Activated T-helper 1 cell treated with anti-CD3 and anti-CD28 coated beads, Interleukin-12 subunit alpha, Interleukin-12 subunit beta, Interleukin-2, Interleukin-4 antibody, amounts not matched to agents 30 ng/mL and 10 ng/mL and 1 ng/mL, durations not matched to agents 14 hours and 24 hours and 36 hours (primary cell): ENCODE measurements at places on chromosomes 1 and 21.

DNA sequence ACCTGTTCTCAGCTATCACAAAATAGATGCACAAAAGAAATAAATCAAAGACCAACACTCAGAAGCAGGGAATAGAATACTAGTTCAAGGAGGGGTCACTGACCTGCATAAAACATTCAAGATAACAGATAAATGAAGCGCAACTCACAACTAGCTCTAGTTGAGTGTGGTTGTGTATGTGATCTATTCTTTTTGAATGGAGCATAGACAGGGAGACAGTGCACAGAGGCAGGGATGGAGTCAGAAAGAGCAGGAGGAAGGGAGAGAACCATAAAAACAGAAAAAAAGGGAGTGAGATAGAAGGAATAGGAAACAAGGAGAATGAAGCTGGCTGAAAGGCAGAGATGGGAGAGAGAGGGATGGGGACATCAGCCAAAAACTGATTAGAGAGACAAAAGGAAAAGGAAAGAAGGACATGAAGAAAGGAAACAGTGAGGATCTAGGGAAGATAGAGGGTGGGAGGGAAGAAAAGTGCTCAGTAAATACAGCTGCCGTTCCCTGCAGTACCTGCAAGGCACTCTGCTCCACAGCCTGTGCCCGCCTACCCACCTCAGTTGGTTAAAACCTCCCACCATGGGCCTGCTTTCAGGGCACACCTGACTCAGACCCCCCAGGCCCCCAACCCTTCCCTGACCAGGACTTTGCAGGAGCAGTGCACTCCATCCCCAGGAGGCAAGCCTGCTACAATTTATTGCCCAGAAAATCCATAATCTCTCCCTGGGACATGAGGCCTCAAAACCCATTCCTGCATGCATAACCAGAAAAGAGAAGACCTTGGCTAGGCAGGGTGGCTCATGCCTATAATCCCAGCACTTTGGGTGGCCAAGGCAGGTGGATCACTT lies 385.2 kb upstream of the POU3F1 start:
- DNase-seq: no peak

GRCh38 chr1:172354291-172355274 lies 65.9 kb upstream of the C1orf105 start:
- no peak for DNase-seq

DNA sequence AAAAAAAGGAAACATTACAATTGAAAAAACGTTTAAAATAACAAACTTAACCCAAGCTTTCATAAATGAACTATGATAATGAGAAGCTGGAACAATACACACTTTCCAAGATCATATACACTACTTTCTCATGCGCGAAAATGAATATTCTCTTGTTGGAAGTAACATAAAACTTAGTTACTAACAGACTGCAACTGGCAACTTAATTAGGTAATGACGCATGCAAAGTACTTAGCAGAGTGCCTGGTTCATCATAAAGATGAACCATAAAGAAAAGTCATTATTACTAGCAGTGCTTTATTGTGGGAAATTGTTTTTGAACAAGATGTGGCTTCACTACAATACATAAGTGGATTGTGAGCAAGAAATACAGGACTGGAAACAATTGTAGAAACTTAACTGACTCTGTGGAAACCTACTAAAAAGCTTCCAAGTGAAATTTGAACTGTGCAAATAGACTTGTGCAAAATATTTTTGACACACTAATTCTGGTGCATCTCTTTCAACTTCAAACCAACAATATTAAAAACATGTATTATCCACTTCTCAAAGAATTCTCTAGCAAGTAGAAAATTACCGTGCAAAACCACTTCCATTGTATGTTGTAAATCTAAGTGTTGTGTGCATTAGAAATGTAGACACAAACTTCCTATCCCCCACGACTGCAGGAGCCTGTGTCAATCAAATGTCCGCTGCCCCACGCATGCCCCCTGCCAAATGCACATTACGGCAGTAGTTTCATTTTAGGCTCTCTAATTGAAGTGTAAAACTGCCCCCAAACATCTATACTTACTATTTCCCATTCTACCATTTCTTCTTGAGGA lies 2.0 kb downstream of the ARHGAP29 start:
- no peak for DNase-seq

- DNase-seq: no peak
These were observed 68.5 kb upstream of the ADAM30 start for GRCh38 chr1:119964673-119965363.

GRCh38 chr1:151047925-151048644 lies 534 bp downstream of the C1orf56 start:
- peak; percentile 42 for DNase-seq

DNA sequence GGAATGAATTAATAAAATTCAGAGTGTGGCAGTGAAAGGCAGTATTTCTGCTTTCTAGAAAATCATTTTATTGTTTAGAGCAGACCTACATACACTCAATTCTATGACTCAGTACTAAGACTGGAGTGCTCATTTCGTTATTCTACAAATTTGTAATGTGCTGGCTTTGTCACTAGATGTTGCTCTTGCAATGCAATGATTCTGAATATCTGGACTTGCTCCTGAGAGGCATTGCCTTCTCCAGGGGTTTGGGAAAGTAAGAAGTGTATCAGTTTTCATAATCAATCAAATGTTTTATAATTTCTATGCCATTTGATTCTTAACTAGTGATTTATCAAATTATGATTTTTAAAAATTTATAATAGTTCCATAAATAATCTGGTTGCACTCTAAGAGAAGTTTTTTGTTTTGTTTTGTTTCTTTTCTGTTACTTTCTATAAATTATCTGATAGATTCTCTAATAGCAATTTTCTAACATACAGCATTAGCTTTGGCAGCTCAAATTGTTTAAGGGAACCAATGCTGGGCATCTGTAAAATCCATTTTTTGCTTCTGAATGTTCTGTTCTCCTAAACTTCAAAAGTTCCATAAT lies 280.5 kb upstream of the SGIP1 start:
- DNase-seq: no peak

DNA sequence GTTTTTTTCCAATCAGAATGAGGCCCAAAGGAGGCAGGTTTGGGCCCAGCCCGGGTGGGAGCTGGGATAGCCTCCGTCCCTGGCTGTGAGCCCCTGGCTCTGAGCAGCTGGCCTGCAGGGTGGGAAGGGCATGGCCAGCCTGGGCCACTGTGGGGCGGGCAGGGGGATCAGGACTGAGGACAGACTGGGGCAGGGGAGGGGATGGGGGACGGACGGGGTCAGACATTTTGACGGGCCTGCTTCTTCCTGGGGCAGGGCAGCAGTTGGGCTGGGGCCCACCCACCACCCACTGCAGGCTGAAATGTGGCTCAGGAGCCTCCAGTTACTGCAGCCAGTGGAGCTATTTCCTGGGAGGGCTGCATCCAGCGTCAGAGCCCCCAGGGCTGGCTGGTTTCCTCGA lies 2.5 kb upstream of the SLC6A9 start:
- DNase-seq: no peak

- no peak for DNase-seq
These were observed 79.3 kb upstream of the SPAG17 start for GRCh38 chr1:118264343-118264742.

- no peak for DNase-seq
These were observed 89.2 kb downstream of the ADSS2 start for GRCh38 chr1:244362476-244362875.

DNA sequence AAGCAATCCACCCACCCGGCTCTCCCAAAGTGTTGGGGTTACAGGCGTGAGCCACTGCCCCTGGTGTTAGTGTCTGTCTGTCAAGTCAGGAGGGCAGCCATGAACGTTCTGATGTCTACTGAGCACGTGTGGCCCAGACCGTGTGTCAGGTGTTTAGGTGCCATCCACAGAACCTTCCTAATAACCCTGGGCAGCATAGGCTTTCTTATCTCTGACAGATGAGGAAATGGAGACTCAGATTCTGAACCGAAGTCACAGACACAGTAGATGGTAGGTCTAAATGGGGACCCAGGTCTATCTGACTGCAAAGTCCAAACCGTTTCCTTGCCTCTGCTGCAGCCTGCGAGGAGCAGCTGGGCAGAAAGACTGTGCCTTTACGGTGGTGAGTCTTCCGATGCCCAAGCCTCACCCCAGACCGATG lies 622 bp upstream of the IL6R start:
- DNase-seq: no peak

GRCh38 chr1:172642970-172643369 lies 15.9 kb upstream of the FASLG start:
- no peak for DNase-seq

DNA sequence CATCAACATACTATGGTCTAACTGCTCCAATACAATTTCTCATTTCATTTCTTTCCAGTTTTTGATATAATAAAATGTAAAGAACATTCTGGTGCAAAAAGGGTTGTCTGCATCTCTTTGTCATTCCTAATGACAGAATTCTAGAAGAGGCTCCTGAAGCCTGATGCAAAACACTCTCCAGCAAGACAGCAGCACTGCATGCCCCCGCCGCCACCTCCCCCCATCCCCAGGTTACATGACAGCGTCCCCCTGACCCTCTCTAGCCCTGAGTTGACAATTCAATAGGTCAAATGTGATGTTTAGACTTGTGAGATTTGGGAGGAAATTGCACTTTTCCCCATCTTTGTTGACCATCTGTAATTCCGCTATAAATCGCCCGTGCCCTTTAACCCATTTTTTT lies 64.6 kb upstream of the C1orf21 start:
- DNase-seq: no peak

DNA sequence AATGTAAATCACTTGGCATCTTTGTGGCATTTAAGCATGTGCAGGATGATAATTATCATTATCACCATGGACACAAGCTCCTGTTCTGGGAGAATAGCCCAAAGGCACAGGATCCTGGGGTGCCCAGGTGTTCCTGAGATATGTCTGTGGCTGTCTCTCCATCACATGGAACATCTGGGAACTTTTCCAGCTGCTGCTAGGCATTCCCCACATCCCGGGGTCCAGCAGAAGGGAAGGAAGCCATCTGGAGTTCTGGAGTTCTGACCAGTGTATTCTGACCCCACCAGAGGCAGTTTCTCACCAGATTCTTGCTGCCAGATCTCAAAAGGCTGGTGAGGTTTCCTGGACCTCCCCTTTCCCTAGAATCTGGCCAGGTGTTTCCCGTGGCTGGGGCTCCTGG lies 259.7 kb upstream of the VAMP3 start:
- no peak for DNase-seq

DNA sequence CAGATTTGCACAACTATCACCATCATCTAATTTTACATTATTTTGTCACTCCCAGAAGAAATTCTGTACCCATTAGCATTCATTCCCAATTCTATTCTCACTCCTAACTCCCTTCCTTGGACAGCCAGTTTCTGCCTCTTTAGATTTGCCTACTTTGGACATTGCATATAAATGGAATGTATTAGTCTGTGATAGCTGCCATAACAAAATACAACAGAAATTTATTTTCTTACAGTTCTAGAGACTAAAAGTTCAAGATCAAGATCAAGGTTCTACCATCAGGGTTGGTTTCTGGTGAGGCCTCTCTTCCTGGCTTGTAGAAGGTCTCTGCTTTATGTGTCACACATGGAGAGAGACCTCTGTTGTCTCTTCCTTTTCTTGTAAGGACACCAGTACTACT lies 61.9 kb downstream of the ALG6 start:
- DNase-seq: no peak

DNA sequence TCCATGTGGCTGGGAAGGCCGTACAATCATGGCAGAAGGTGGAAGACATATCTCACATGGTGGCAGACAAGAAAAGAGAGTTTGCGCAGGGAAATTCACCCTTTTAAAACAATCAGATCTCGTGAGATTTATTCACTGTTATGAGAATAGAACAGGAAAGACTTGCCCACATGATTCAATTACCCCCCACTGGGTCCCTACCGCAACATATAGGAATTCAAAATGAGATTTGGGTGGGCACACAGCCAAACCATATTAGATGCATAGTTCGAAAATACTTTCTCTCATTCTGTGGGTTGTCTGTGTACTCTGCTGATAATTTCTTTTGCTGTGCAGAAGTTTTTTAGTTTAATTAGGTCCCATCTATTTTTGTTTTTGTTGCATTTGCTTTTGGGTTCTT lies 990.3 kb downstream of the PLA2G4A start:
- DNase-seq: no peak

GRCh38 chr21:32733356-32733755 lies 5.5 kb upstream of the SYNJ1 start:
- DNase-seq: no peak

DNA sequence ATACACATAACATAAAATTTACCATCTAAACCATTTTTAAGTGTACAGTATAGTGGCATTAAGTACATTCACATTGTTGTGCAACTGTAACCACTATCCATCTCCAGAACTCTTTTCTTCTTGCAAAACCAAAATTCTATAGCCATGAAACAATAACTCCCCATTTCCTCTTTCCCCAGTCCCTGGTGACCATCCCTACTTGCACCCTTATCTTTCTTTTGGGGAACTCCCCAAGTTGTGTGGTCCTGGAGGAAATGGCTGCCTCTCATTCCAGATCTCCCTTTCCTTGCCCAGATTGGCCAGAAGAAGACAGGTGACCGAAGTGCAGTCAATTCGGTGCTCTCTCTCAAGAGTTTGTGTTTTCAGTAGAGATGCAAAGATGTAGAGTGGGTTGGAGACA lies 389.6 kb upstream of the C1orf87 start:
- DNase-seq: no peak

- no peak for DNase-seq
These were observed 133.6 kb upstream of the POGK start for GRCh38 chr1:166705376-166706289.

- no peak for DNase-seq
These were observed 16.4 kb upstream of the GNL2 start for GRCh38 chr1:37612186-37612585.

- no peak for DNase-seq
These were observed 401.8 kb downstream of the CAMTA1 start for GRCh38 chr1:7187112-7187493.

DNA sequence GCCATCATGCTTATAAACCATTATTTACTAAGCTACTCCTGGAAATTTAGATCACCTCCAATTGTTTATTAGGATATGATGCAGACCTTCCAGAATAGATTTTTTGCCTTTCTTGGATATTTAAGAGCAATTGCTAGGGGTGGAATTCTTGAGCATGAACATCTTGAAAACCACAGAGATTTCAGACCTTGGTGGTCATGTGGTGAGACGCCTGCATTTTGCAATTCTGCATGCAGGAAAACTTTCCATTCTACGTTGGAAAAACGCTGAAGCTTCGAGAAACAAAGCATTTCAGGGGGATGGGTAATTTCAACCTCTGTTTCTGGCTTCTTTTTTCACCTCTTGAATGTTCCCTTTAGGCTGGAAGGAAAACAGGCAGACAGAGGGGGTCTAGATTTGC lies 596.3 kb downstream of the KIF26B start:
- DNase-seq: no peak

DNA sequence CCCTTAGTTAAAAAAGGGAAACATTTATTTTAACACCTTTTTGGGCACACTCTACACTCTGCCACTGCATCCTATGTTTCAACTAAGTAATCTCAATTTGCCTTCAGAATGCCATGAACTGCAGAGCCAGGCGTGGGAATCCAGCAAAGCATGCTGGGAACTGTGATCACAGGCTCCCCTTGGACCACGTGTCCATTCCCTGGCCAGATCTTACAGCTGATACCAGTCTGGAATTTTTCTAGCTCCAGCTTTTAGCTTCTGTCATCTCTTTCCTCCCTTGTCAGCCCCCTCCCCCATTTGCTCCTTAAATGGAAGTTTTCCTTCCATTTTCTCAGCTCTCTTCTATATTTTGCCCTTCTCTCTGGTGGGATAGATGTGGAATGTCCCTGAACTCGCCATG lies 29.4 kb downstream of the RCSD1 start:
- DNase-seq: no peak
